ENCODE measurements at places on chromosomes 7 and 10.
A peak's percentile ranks its signal among the peaks of the same experiment; 100 is the strongest.

DNA sequence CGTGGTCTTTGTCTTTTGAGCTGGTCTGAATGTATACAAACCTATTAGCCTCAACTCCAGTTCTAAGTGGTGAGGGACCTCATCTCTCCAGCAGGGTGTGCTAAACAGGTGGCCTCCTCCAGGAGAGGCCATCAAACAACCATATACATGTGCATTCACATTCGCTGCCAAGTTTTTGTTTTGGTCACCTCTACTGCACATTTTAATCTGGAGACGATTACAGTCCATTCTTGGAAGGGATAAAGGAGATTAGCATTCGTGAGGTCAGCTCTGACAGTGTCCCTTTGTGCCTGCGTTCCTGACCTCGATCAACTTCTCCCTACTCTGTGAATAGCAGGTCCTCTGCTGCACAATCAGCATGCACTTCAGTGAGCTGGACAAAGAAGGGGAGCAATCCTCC is 60.8 kb downstream of the RHOBTB1 start:
- peak; percentile 26 for DNase-seq

GRCh38 chr10:81065474-81065873 is 527.8 kb downstream of the SH2D4B start:
- DNase-seq, result no peak

DNA sequence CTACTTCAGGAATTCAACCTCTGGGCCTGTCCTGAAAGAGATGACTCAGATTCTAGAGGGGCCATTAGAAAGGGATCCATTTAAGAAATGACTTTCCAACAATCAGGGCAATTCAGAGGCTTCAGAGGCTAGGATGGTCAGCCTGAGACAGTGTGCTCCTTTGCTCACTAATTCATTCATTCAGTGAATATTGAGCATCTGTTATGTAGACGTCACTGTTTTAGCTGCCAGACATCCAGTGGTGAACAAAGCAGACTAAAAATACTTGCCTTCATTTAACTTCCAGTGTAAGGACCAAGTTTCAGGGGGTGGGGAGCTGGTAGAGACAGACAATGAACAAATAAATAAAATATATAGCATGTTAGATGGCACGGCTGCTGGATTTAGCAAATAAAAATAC is 1.6 kb downstream of the KIAA1217 start:
- no peak for DNase-seq

- no peak for DNase-seq
These were observed 136.6 kb upstream of the CCDC6 start for GRCh38 chr10:60042914-60043313.

- no peak for DNase-seq
These were observed 273.4 kb upstream of the CSTF2T start for GRCh38 chr10:51972733-51973346.

- no peak for DNase-seq
These were observed 102.8 kb downstream of the CHN2 start for GRCh38 chr7:29297194-29297890.

GRCh38 chr10:4568086-4568485 is 257.9 kb upstream of the AKR1E2 start:
- no peak for DNase-seq

DNA sequence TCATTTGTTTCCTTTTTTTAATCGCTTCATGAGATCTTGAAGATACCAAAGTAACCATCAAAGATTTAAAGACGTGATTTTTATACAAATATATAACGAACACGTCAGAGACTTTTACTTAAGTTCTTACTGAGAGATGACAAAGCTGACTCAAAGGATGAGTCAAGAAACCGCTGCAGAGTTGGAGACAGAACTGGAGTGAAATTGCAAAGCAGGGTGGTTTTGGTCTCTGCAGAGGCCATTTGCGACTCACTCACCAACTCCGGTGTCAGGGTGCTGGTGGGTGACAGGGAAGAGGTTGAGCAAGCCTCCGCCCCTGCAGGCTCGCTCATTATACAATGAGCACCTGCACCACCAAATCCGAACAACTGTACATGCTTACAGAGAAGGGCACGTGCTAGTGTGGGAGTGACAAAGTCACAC is 75.2 kb downstream of the DNAJB6 start:
- peak; percentile 81 for DNase-seq

- DNase-seq, result no peak
These were observed 509.2 kb downstream of the TCERG1L start for GRCh38 chr10:130802301-130802700.

DNA sequence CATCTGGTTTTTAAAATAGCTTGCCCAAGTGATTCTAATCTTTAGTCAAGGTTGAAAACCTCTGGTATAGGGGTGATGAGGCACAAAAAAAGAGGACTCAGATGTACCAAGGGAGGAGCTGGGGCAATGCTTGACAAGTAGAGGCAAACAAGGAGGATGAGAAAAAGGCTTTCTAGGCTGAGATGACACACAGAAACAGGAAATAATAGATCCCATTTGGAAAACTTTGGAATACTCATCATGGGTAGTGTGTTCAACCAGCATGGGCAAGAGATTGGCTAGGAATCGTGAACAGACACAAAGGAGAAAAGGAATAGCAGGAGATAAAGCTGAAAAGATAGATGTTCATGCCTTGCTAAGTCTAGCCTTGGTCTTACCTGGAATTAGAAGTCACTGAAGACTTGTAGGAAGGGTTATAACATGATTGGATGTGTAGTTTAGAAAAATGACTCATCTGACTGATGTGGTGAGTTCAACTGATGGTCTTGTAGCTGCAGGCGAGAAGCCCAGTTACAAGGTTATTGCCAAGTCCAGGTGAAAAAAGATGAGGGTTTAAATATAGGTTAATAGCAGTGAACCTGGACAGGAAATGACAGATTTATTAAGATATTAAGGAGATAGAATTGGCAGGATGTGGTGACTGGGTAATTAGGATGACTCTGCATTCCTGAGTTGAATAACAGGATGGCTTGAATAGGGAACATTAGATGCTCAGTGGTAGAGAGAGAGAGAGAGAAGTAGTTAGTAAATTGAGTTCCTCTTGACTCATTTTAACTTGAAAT is 214.0 kb upstream of the LRGUK start:
- DNase-seq, result peak; percentile 53

- DNase-seq, result no peak
These were observed 63.1 kb downstream of the ASB13 start for GRCh38 chr10:5603091-5603847.

GRCh38 chr7:86920154-86920553 is 139.3 kb downstream of the ELAPOR2 start:
- no peak for DNase-seq

GRCh38 chr10:68559841-68560185 is 324 bp upstream of the TET1 start:
- DNase-seq, result no peak

GRCh38 chr7:13077466-13077865 is 390.0 kb downstream of the ARL4A start:
- DNase-seq, result no peak

- DNase-seq, result peak; percentile 89
These were observed 6.8 kb downstream of the CYP26A1 start for GRCh38 chr10:93080350-93081046.

GRCh38 chr10:98097616-98098015 is 36.8 kb upstream of the R3HCC1L start:
- no peak for DNase-seq

- no peak for DNase-seq
These were observed 95.8 kb upstream of the SH2B2 start for GRCh38 chr7:102190776-102191350.

DNA sequence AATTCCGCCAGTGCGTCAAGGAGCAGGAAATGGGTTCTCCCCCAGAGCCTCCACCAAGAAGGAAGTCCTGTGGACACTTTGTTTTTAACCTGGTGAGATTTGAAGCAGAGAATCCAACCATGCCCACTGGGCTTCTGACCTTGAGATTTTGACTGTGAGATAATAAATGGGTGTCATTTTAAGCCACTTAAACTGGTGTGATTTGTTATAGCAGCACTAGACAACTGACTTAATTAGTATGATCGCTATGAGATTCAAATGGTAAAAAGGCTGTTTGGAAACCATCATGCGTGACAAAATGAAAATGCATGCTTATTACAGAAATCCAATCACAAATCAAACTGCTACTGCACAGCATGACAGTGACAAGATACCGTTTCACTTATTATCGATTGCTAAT is 98.0 kb downstream of the ADAM12 start:
- DNase-seq, result no peak

DNA sequence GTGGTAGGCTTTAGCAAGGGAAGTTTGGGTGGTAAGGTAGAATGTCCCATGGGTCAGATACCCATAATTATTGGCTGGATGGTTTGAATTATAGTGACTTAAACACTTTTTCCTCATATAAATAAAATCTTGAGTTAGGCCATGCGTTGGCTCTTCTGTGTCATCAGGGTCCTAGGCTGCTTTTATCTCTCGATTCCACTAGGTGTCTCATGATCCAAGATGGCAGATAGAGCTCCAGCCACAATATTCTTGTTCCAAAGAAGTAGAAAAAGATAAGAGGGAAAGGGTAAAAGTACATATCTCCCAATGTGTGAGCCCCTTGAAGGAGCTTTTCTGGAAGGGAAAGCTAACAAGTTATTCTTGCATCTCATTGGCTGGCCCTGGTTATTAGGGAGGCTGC is 144.7 kb downstream of the GRK5 start:
- no peak for DNase-seq

- no peak for DNase-seq
These were observed 23.4 kb upstream of the ARHGAP12 start for GRCh38 chr10:31952066-31952465.

DNA sequence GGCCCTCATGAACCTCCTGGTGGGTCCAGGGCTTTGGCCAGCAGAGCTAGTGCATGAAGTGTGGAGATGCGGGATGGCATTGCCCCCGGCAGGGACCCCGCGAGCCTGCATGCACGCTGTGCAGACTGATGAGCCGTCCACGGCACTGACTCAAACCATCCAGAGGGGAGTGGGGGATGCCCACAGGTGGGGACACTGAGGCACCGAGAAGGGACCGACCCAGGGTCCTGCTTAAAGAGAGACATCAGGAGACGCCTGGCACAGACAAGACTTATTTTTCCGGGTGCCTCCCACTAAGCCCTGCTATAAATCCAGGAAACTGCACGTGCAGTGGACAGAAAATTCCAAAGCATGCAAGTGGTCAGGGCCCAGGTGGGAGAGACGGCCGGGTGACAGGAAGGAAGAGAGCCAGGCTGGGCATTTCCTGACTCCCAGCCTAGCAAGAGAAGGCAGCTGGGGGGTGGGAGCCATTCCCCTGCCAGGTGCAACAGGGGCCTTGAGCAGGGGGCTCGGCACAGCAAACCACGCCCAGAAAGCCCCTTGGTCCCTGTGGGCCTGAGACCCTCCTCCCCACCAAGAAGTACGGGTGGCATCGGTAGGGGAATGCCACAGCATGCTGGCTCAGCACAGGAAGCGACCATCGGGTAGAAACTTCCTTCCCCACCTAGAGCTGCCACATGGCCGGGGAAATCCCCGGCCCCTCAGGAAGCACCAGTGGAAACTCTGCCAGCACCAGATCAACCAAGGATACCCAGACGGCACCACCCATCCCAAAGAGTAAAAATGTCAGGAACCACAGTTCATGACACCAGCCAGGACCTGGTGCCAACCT is 91.5 kb downstream of the FOXL3 start:
- no peak for DNase-seq

- DNase-seq, result no peak
These were observed 35.7 kb downstream of the OR13A1 start for GRCh38 chr10:45279682-45280081.

DNA sequence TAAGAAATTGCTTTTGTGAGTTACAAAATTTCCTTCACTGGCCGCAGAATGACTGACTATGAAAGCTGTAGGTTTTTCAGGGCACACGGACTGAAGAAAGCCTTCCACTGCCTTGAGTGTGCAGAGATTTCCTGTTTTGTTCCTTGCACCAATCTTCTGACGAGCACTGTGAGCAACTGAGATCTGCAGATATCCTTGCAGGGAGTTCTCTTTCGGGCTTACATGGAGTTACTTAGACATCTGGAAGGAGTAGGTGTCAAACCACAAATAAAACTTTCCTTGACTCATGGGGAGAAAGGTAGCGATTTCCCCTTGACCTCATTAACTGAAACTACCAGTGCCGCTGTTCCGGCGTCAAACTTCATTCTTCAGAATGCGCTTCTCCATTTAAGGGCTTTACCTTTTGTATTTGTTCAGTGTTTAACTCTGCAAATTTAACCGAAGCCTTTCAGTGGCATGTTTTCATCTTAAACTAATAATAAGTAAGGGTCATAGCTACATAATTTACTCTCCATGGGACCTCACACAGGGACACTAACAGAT is 1175.3 kb downstream of the GATA3 start:
- DNase-seq, result no peak

GRCh38 chr10:118698421-118698820 is 56.3 kb downstream of the CACUL1 start:
- DNase-seq, result peak; percentile 20

DNA sequence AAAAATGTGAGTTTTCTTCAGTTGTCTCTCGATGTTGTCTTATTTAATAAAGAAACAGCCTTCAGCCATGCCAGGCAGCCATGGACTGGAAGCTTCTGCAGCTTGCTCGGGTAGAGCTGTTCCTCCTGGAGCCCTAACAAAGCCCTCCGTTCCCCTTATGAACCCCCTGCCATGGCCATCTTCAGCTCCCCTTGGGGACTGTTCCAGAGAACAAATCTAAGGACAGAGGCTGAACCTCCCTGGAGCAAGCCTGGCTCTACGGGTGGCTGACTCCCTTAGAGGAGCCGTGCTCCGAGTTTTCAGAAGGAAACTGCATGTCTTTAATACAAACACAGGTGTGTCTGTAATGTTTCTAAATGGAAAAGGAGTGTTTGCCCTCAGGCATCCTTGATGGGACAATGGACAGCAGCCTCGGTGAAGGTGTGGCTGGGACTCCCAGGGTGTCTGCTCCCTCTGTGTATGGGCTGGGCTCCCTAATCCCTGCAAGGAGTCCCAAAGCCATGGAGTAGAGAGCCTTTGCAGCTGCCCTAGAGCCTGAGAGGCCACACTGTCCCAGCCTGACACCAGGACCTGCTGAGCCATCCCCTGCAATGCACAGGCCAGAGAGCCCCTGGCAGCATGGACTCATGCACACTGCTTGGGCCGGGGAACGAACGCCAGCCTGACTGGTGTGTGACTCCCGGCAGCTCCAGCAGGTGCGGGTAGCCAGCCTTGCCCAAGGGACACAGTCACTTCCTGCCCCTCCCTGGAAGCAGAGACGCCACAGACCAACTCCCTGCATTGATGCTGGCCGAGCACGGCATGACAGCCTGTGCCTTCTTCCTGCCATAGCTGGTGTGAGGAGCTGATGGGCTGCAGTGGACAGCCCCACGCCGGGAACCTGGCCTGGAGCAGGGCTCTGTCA is 381.8 kb downstream of the TCERG1L start:
- DNase-seq, result no peak

DNA sequence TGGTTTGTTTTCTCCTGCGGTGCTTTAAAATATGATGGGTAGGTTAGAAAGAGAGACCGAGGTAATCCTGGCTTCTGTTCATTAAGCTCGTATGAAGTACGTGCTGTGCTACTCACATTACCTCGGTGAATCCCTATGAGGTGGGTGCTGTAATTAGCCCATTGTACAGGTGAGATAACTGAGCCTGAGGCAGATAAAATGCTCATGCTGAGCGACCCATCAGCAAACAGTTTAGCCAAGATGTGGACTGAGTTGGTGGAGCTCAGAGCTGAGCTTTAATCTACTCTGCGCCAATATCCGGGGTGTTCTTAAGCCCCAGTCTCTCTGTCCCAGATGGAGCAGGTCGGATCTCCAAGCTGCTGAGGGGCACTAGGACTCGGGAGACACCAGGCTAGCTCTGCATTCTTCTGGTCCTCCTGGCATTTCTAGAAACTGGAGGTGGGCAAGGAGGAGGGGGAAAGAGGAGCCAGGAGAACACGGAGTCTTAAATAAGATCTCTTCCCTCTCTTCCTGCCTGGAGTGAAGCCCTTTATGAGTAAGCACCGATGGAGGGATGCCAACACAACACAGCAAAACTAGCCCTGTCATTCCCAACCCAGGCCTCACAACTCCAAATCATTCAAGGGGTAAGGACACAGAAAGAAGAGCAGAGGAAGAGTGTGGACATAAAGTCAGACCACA is 458.5 kb downstream of the KCNMA1 start:
- DNase-seq, result peak; percentile 85

Measured in AG08395 (cell line).